ENCODE measurements at places on chromosomes 5 and 9.

GRCh38 chr9:132241483-132241839, 79.6 kb downstream of the NTNG2 start:
- DNase-seq = no peak

- DNase-seq = no peak
These were observed 939.7 kb downstream of the NR2F1-AS1 start for GRCh38 chr5:92641031-92641962.

DNA sequence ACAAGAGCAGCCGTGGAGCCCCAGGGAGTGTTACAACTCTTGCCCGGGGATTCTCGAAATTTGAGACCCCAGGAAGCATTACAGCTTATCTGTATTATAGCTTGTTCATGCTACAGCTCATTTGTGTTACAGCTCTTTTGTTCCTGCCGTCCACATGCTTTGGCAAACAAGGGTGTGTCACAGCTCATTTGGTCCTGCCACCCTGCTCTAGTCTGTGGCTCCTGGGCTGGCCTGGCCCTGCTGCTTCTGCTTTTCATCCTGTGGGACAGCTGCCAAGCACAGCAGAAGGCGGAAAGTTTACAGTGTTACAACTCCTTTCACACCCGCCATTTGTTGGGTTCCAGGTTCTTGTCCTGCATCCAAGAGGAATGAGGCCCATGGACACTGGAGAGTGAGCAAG, 685.0 kb downstream of the SLCO4C1 start:
- DNase-seq = no peak

DNA sequence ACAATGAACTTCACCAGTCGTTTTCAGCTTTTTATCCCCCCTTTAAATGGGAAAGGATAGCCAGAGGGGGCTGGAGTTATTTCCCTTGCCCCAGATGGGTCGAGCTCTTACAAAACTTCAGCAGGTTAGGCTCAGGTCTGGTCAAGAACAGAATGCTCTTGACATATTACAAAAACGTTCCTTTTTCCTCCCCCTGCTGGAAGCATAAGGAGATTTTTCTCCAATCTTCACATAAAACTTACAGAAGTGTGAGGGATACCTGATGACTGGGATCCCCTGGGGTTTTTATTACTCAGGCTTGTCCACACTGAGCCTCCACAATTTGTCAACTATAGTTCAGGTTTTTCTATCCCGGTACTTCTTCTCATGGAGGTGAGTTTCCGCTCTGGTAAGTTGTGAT, 60.8 kb downstream of the CSF2 start:
- DNase-seq = no peak

GRCh38 chr5:161387121-161387520, 159.4 kb downstream of the GABRB2 start:
- no peak for DNase-seq

- no peak for DNase-seq
These were observed 553.3 kb upstream of the SGCD start for GRCh38 chr5:155773680-155774079.

DNA sequence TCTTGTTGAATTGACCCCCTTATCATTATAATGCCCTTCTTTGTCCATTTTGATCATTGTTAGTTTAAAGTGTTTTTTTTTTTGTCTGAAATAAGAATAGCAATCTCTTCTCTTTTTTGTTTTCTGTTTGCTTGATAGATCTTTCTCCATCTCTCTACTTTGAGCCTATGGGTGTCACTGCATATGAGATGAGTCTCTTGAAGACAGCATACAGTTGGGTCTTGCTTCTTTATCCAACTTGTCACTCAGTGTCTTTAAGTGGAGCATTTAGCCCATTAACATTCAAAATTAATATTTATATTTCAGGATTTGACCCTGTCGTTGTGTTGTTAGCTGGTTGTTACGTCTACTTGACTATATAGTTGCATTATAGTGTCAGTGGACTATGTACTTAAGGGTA, 135.4 kb downstream of the HMHB1 start:
- DNase-seq = no peak

- no peak for DNase-seq
These were observed 54.0 kb upstream of the STXBP1 start for GRCh38 chr9:127557998-127558546.

- no peak for DNase-seq
These were observed 91.3 kb downstream of the COMMD10 start for GRCh38 chr5:116176121-116176520.

DNA sequence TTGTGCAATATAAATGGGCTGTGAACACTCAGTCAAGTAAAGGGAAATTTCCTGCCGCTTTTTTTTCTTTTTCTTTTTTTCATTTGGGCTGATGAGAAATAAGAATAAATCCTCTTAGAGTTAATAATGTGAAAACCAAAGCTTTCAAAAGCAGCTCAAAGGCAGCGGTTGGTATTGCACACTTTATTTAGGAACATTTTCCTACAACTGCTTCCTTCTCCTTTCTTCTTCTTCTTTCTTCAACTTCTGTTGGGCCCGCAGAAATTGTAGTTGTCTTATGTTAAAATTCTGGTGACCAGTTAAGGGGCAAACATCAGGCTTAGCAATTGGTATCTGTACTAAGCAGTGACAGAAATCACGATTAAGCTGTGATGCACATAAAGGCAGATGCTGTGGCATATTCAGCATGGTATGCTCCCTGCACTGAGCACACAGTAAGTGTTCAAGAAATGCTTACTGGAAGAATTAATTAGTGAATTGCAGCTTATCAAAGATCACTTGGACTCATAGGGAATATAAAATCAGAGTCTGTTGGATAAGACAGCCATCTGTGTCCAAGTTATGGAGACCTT, 85.4 kb downstream of the ANKRD55 start:
- no peak for DNase-seq

DNA sequence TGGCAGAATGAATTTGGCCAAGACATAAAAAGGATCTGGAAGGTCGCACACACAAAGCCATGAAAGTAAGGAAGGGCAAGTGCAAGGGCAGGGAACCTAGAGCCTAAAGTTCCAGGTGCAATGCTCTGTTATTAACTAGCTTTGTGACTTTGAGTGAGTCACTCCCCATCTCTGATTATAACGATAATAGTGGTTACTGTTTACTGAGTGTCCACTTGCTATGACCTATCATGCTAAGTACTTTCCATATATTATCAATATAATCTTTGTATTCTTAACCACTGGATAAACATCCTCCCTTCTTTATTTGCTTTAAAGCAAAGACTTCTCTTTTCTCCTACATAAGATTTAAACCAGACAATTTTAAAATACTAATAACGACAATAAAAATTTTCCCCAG, 504.6 kb upstream of the BRINP1 start:
- no peak for DNase-seq

- DNase-seq = no peak
These were observed 4.2 kb upstream of the CEL start for GRCh38 chr9:133057553-133057952.

DNA sequence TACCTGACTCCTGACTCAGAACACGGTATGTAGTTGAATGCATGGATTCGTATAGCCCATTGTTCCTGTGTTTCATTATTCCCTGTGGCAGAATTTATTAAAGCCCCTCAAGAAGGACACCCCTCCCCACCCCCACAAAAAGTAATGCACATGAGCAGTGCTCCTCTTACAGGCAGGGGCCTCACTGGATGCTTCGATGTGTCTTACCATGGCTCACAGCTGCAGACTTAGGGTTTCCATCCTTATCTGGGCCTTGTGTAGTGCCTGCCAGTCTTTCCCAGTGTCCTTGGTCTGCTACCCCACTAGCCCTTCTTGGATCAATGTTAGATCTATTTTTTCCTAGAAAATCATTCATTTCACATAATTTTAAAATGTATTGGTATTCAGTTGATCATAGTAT, 14.9 kb downstream of the EXOSC3 start:
- no peak for DNase-seq

- no peak for DNase-seq
These were observed 11.4 kb downstream of the SHB start for GRCh38 chr9:38057416-38058195.

DNA sequence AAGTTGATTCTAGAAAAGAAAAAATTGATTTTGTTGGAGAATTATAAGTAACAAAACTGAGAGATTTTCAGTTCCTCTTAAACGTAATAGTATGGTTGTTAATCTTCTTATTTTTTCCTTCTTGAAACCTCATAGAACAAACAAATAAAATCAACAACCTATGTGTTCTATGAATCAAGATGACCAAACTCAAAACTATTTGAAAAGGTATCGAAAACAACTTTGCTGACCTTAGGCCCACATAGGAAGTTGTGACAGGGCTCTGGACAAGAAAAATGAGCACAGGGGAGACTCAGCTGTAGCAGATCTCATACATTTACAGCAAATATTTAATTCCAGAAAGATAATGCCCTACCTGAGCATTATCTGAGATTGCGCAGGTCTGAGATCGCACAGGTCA, 169.4 kb upstream of the CCNH start:
- DNase-seq = no peak

DNA sequence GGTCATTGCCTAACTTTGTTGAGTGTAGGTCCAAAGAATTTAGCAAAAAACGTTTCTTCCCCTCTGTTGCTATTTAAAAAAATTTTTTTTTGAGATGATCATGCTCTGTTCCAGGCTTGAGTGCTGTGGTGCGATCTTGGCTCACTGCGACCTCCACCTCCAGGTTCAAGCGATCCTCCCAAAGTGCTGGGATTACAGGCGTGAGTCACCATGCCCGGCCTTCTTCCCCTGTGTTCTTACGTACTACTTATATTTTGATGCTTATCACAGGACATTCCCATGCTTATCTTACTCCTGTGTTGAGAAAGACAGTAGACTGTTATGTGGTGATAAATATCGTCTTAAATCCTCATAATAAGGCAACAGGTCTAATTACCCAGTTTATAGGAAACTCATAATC, 2.5 kb downstream of the ACER2 start:
- DNase-seq = no peak

DNA sequence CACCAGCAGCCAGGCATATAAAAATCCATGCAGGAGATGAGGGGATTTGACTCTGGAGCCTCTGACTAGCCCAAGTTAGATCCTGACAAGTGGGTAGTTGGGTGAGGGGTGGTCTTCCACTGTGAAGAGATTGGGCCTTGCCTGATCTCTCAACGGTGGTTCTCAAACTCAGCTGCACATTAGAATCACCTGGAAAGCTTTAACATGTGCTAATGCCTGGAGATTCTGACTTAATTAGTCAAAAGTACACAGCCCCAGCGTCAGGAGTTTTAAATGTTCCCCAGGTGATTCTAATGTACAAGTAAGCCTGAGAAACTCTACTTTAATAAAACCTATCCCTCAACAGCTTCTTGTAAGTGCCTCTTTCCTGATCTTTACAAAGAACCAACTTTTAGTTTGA, 57.5 kb downstream of the GCNT4 start:
- DNase-seq = no peak

DNA sequence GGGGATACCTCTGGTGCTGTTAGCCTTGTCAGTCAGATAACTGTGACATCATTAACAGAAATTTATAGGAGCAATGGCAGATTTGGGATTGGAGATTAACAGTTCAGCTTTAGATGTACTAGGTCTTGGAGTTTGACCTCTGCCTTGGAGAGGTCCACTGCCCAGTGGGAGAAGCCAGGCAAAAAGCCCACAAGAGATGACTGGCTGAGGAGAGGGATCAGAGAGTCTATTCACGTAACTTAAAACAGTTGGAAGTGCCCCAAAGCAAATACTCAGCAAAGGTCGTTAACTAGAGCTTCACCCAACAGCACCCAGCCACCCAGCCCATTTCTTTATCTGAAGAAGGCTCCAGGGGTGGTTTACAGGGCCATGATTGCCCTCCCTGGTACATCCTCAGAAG, 232.7 kb upstream of the PPP1R2B start:
- DNase-seq = no peak

DNA sequence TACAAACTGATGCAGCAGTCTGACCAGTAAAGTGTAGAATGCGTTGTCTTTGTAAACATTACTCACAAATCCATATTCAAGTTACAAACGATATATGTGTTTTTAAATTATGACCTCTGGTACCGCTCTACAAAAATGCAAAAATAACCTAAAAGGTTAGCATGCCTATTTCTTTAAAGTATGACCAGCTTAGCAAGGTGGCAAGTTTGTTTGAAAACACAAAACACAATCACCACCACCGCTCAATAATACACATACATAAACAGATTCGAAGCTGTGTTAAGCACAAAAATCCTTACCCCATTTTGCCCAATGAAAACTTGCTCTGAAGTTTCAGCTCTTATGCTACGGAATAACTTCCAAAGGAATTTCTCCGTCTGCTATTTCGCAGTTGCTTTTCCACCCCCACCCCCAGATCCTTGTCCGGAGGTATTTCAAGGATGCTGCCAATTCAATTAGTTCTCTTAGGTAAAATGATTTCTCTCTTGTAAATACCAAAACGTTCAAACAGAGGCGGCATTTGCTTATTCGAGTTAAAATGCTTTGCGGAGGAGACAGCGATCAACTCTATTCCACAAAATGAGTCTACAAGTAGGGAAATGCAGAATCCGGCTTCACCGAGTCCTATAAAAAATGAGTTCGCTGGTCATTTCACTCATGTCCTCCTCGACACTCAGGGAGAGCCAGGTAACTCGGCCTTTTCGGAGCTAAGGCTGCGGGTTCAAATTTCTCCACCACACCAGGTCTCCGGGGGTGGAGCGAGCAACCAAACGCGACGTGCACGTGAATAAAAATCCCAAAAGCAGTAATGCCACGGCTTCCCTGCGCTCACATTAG, 1.2 kb downstream of the HOMER1 start:
- no peak for DNase-seq

DNA sequence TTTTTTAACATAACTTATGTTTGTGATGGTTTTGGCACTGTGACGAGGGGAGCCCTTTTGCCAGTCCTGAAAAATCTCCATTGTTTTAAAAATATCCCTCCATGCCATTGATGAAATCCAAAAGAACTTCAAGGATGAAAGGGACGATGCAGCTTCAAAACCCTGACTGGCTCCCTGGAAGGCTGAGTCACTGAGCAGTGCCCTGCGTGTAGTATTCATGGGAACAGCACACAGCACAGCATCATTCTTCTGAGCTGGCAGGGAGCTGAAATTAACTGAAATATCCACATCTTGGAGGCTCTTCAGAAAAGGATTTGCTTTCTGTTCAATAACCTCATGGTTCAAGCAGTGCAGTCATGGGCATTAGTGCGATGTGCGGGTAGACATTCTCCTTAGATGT, 29.7 kb downstream of the PDE4D start:
- no peak for DNase-seq

- no peak for DNase-seq
These were observed 320.3 kb downstream of the DMAC1 start for GRCh38 chr9:7479300-7479699.

GRCh38 chr9:114425126-114425525, 37.3 kb upstream of the AKNA start:
- no peak for DNase-seq

DNA sequence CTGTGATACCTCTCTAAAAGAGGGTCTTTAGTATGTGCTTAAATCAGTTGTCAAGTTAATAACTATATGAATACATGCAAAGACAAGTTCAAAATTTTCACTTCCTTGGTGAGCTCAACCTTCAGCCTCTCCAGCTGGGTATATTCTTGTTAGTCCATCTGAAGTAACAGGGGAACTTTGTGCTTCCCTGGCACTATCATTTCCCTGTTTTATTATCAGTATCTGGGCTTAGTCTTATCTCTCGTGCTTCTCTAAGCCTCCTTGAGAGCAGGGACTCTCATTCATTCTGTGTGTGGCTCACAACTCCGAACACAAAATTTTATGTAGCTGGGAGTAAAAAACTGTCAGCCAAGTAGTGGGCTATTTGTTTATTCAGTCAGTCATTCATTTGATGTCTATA, 175.9 kb upstream of the MAP3K1 start:
- no peak for DNase-seq

- no peak for DNase-seq
These were observed 16.0 kb downstream of the LYRM7 start for GRCh38 chr5:131186561-131187256.
